ENCODE measurements at places on chromosomes 3 and 15.

DNA sequence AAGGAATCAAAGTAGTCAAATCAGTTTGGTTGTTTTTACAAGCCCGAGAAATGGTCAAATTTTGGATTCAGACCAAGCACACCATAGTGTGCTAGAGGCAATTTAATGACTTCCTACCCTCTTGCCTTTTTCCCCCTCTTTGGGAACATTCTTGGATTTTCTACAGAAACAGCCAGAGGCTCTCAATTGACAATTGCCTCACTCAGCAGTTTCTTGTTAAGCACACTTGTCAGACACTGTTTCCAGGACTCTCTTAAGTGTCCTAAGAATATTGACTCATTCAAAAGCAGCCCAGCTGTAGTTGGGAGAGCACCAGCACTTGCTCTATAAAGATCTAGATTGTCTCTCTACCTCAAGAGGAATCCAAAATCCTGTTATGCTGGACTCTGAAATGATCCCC, 1.5 kb upstream of the SLC35G2 start:
- no peak for DNase-seq

DNA sequence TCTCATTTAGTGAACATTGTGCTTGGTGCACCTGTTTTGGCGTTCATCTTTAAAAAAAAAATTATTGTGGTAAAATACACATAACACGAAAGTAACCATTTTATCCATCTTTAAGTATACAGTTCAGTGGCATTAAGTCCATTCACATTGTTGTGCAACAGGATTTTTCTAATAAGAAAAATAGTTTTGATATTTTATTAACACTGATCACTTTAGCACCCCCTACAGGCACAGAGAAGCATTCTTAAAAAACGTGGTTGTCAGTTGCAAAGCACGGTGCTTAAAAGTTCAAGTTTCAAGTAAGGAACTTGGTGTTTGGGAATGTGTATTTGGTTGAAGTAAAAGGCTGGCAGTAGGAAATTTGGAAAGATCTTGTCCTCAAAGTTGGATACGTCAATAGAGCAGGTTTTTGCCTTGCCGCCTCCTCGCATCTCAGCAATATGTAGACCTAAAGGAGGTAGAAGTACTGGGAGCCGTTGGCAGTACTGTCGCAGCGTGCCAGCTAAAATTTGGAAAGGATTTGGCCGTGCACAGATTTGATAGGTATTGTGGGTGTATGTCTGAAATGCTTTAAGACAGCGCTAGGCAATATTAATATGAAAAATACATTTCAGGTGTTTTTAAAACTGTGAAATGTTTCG, 110.4 kb downstream of the LRRC28 start:
- DNase-seq, result no peak

DNA sequence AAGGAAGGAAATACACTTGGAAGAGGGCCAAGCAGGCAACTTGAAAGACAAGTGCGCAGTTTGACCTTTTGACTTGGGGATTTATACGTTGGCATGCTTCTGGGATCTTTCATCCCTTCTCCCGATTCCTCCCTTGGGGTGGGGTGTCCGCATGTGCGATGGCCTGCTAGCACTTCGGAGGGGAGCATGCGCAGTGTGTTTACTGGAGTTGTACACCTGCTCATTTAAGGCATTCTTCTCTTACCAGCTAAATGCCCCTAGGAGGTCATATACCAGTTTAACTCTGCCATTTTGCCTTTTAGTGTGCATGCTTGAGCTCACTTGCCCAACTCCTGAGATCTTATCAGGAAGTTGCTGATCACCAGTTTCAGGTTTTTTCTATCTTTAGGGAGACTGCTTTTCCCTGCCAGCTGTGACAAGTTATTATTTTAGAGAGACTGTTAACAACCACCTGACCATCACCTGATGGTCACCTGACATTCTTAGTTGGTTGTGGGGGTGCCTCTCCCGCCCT, 63.5 kb downstream of the BFSP2 start:
- DNase-seq, result no peak

- DNase-seq, result no peak
Measured at GRCh38 chr3:75325716-75326115, 338.4 kb upstream of the FRG2C start.

GRCh38 chr3:18208856-18209255, 216.3 kb downstream of the SATB1 start:
- DNase-seq, result no peak

DNA sequence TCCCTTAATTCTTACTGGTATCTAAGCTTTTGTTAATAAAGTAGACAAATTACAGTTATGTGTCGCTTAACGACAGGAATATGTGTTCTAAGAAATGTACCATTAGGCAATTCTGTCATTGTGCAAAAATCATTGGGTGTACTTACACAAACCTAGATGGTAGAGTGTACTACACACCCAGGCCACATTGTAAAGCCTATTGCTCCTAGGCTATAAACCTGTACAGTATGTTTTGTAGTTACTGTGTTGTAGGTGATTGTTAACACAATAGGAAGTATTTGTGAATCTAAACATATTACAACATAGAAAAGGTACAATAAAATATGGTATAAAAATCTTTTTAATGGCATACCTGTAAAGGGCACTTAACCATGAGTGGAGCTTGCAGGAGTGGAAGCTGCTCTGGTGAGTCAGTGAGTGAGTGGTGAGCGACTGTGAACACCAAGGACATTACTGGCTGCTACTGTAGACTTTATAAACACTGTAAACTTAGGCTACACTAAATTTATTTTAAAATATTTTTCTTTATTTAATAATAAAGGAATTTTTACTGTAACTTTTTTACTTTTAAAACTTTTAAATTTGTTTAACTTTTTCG, 47.4 kb downstream of the FSIP1 start:
- no peak for DNase-seq

GRCh38 chr3:64053581-64053980, 30.3 kb upstream of the PSMD6 start:
- DNase-seq, result no peak

- DNase-seq, result no peak
Measured at GRCh38 chr3:147398813-147399534, 7.4 kb downstream of the ZIC4 start.

GRCh38 chr3:69669070-69669469, 70.2 kb upstream of the MITF start:
- no peak for DNase-seq

GRCh38 chr3:118943597-118943996, 91.0 kb downstream of the IGSF11 start:
- DNase-seq, result no peak

DNA sequence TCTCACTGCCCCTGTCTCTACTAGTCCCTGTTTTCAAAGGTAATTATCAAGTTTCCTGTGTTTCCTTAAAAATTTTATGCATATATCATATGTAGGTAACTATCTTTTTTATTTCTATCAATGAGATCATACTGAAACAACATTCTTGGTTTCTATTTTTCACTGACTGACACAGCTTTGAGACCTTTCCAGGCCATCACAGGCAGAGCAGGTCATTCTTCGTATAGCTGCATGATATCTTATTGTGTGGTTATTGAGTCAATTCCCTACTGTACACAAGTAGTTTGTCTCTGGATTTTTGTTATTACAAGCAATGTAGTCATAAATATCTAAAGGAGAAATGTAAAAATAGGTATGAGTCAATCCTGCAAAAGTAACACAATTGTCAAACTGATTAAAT, 169.6 kb downstream of the CFAP20DC start:
- no peak for DNase-seq

GRCh38 chr3:191414732-191415131, 46.2 kb upstream of the PYDC2 start:
- DNase-seq, result no peak

GRCh38 chr15:58476525-58477162, 44.9 kb downstream of the LIPC start:
- no peak for DNase-seq

Data from activated naive CD4-positive, alpha-beta T cell treated with Interleukin-2 at 50 U/mL for 16 hours (primary cell).